NCI-H1436 treated with DMSO at 0.1 percent for 48 hours (cell line): ENCODE measurements at places on chromosomes 3 and 15.

DNA sequence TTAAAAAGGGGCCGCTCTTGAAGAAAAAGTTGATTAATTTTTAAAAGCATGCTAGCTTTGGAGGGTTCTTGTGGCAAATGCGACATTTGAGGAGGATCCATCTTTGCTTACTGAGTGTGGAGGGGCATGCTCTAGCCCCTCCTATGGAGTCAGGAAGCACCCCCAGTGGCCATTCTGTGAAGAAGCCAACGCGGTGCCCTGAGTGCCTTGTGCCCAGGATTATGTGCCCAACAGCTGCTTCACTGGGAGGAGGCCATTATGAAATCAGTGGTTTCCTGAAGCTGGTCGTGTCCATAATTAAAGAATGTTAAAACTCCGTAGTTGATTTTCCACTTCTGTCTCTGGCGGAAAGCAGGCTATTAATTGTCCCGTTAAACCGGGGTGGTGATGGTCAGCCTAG, 69.1 kb upstream of the TNFAIP8L3 start:
- DNase-seq: no peak

DNA sequence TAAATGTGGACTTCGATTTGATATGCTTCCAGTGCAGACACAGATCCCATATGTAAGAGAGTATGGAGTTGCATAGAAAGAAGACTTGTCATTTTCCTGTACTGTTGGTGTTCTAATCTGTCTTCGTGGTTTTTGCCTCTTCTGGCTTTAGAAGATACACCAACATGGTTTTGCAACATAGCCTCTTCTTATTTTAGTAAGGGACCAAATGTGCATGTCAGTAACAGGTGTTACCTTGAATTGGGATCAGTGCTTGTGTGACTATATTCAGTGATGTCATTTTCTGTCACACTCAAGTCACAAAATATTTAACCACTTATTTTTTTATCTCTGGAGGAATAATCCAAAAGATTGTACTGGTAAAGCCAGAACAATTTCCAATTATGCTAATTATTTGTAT, 140.4 kb downstream of the SNRPN start:
- no peak for DNase-seq

- no peak for DNase-seq
Measured at GRCh38 chr3:100766069-100766468, 56.8 kb downstream of the TFG start.

- DNase-seq: no peak
Measured at GRCh38 chr3:44227632-44228031, 14.1 kb upstream of the TOPAZ1 start.

GRCh38 chr15:67202991-67203390, 51.5 kb downstream of the AAGAB start:
- no peak for DNase-seq

GRCh38 chr15:100849021-100849854, 30.4 kb upstream of the ALDH1A3 start:
- no peak for DNase-seq

GRCh38 chr3:20575146-20575545, 389.1 kb upstream of the SGO1 start:
- DNase-seq: no peak

- DNase-seq: no peak
Measured at GRCh38 chr15:100781961-100782530, 97.6 kb upstream of the ALDH1A3 start.

- DNase-seq: no peak
Measured at GRCh38 chr3:12773030-12773709, 14.1 kb upstream of the TMEM40 start.

DNA sequence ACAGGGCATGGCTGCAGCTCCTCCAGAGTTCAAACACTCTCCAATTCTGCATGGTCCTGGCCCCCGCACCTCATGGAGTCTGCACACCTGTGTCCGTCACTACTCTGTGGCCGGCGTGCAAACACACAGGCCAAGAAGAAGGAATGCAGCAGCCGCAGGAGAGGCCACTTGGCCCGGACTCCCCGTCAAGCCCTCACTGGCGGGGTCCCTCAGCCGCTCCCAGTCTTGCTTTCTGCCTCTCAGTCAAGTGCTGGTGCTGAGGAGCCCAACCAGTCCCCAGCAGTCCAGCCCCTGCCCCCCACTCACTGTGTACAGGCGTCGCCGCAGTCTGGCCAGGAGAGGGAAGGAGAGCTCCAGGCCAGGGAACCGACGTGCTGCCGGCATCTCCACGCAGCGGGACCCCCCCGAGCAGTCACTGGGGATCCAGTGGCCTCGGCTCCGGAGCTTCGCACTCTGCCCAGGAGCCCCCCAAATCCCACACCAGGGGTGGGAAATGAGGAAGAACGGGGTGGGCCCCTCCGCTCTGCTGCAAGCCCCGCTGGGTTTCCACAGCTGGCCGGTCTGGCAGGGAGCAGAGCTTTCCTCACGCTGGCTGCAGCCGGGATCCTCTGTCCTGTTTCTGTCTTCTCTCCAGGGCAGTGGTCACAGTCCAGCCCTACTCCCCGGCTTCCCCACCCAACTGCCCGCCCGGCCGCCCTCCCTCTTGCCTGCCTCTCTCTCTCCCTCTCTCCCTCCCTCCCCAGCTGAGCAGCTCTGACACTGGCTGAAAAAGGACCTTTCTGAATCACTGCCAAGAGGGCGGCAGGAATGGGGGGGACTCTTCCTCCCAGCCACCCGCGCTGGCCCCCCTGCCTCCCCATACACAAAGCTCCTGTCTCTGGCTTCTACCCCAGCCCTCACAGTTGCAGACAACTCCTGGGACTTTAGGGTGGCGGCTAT, 16.0 kb downstream of the TNK2 start:
- no peak for DNase-seq

DNA sequence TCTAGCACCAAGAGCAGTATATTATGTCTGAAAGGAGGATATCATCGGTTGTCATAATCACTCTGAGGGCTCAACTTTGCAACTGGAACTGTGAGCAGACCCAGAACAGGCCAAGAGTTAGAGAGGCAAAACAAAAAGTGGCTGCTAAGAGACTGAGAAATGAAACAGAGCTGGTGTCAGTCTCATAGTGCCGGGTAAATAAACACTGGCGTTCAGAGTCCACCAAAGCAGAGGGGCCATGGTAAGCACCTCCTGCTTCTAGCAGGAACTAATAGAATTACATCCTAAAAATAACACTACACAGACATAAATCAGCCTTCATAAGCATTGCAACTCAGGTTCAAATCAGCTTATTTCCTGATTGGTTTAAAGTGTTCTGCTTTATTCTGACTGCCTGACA, 10.3 kb upstream of the IL12A start:
- no peak for DNase-seq

DNA sequence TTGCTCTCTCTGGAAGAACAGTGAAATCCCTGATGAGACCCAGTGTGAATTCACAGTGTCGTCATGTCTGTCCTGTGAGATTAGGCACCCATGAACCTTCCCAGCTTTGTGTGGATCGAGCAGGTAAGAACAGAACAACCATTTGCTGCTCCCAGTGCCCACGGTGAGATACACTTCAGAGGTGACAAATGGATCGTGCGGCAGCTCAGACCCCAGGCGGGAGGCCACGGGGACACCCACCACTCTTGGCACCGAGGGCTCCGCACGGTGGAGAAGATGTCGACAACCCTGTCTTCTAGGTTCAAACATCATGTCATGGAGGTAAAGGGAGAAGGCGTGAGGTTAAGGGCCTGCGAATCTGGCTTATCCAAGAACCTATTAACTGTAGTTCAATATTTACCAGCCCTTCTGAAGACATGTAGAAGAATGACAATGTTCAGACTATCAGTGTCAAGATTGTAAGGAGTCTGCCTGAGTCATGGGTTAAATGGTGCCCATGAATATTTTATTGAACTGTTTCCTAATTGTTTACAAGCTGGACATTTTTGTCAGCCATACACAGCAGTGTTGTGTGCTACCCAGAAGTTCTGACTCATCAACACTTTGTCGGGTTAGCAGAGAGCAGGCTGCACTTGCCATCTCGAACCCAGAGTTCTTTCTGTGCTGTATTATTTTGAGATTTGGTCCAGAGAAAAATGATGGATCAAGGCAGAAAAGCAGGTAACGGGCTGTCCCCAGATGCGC, 15.5 kb upstream of the PCSK6 start:
- DNase-seq: no peak

DNA sequence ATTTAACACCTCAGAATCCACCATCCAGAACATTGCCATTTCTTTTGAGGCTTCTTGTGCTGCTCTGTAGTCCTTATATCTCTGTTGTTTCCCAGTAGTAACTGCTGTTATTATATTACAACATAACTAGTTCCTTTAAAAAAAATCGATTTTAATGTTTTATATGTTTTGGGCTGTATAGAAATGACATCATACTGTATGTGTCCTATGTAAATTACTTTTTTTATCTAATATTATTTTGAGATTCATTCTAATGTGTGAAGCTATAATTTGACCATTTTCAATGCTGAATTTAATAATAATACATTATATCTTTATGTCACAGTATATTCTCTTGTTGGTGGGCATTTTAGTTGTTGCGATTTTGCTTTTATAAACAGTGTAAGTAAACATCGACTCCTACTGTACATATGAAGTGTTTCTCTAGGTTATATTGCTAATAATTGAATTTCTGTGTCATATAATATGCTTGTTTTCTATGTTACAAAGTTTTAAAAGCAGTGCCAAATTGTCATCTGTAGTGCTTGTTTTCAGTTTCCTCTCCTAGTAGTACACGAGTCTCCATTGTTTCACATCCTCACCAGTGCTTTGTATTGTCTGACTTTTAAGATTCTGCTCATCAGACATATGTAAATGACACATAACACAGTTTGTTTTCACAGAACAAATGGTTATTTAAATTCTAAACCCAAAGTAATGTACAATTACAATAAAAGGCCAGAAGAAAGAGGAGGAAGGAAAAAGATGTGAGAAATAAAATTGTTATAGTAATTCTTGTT, 172.0 kb upstream of the LRRFIP2 start:
- no peak for DNase-seq

DNA sequence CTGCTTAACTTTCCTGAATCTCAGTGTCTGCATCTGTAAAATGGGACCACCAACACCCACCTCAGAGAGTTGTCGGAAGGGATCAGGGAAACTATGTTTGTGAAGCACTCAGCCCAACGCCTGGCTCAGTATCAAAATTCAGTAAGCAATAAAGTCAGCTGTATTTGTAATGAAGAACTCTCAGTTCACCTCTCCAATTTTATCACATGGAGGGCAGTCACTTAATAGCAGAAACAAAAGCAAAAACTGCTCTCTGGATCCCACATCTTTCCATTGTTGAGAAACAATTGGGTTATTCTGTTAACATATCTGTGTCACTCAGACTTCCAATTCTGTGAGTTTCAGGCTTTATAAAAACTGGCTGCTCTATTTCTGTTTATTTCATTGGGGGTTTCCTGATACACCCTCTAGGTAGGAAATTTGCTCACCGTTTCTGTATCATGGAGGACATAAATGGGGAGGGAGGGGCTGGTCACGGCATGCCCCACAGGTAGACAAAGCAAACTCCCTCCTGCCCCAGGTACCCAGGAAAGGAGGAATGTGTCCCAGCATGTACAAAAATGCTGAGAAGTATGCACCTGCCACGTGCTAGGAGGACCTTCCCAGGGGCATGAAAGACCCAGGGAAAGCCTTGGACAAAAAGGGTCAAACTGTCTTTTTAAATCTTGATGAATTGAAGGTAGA, 81.4 kb upstream of the LMOD3 start:
- no peak for DNase-seq

- no peak for DNase-seq
Measured at GRCh38 chr3:178561239-178561638, 25.0 kb downstream of the KCNMB2 start.

DNA sequence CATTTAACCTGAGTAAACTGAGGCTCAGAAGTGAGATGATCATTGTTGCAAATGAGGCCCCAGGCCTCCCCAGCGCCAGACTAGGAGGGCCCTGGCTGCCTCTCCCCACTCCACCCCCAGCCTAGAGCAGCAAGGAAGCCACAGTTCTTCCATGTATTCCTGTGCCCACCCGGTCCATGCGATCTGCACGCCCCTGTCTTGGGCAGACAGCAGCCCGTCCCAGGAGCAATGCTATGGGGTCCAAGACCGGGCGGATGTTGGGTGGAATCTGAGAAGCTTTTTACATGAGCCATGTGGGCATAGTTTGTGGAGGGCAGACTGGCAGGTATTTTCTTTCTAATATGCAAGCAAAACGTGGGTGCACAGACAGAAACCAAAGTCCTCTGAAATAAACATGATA, 15.1 kb downstream of the SH2D7 start:
- no peak for DNase-seq

GRCh38 chr3:186963636-186964035, 33.3 kb downstream of the ST6GAL1 start:
- DNase-seq: no peak

DNA sequence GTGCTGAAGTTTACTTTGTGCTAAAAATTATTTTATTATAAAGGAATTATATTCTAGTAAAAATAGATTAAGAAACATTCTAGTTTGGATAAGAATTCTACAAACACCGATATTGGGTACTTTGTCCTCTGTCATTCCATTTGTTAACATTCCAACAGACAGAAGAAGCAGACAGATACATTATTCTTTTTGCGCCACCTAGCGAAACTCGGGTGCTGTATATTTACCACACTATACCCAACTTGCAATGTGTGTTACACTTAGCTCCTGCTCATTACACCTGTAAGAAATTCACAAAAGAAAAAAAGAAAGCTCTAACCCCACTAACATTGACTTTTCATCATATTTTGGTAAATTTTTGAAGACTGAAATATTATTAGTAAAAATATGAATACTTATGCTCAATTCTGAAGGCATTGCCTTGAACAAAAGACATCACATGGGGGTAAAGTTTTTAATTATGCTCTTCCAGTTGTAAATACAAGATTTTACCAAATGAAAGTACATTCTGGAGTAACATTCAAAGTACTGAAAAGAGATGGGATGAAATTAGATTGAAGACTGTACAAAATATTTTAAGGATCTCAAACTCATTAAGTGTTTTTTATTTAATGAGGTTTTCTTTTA, 136.5 kb upstream of the MLF1 start:
- no peak for DNase-seq

DNA sequence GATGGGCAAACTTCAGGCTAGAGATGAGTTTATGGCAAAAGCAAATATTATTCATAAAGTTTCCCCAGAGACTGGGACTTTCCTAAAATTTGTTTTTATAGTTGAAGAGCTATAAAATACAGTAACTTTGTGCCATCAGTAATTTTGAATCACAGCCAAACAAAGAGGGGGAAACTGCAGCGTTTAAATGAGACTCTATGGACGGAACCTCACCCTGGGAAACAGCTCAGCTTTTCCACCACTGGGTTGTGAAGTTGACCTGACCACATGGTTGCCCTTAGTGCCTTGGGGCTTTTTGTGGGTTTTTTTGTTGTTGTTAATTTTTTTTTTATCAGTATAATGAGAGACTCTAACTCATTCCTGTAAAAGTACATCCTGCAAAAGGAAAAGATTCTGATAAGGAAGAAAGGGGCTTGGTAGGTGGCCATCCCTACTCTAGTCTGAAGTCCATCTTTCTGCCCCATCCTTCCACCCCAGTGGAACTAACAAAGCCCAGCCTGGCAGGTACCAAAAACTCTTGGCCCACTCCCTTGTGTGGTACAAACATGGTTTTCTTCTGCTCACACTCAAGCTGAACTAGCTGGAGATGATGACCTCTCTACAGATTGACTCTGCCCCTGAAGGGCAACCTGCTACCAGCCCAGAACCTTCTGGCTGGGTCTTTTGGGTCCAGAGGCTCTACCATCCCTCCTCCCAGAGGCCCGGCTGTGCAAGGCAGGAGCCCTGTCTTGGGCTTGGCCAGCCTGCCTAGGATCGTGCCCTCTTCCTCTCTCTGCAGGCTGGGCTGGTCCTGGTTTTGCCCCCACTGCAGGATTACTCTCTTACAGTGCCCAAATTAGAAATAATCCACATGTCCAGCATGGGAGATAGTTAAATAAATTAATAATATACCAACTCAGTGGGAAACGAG, 41.2 kb downstream of the RLBP1 start:
- no peak for DNase-seq

- peak; percentile 5 for DNase-seq
Measured at GRCh38 chr3:151168269-151169094, 34.5 kb downstream of the GPR171 start.
